Epithelial cell of esophagus (primary cell): ENCODE measurements at places on chromosomes 3 and 15.

DNA sequence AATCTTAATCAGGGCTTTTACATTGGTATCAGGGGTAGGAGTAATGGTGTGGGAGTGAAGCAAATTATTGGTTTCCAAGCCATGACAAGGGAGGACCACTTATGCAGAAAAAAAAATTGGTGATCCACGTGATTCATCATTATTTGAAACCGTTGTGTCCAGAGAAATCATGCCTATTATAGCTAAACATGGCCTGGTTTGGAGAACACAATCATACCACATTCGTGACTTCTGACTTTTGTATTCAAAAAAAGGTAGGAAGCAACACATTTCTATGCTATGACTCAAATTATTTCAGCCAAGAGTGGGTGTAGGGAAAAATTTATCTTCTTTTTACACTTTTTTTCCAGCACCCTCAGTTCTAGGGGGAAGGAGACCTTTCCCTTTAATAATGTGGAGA is 924.3 kb upstream of the GBE1 start:
- DNase-seq = no peak

- no peak for DNase-seq
Measured at GRCh38 chr3:29348316-29348715, 67.4 kb downstream of the RBMS3 start.

DNA sequence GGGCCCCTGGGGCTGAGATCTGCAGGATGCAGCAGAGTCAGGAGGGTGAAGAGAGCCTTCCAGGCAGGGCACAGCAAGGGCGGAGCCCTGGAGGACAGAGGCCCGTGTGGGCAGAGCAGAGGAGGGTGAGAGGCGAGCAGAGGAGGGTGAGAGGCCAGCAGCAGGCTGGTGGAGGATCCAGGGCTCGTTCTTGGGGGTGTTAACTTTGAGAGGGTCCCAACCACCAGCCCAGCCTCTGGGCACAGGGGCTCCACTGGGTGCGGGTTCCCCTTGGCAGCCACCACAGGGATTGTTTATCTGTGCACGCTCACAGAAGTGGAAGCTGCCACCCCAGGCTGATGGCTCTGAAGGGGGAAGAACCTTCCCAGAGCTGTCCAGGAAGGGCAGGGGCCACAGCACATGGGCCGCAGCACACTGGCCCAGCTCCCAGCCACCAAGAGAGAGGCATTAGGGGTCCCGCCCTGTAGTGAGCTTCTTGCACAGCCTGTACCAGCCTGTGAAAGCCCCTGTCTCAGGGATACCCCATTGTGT is 9.3 kb upstream of the PLXND1 start:
- DNase-seq = no peak

DNA sequence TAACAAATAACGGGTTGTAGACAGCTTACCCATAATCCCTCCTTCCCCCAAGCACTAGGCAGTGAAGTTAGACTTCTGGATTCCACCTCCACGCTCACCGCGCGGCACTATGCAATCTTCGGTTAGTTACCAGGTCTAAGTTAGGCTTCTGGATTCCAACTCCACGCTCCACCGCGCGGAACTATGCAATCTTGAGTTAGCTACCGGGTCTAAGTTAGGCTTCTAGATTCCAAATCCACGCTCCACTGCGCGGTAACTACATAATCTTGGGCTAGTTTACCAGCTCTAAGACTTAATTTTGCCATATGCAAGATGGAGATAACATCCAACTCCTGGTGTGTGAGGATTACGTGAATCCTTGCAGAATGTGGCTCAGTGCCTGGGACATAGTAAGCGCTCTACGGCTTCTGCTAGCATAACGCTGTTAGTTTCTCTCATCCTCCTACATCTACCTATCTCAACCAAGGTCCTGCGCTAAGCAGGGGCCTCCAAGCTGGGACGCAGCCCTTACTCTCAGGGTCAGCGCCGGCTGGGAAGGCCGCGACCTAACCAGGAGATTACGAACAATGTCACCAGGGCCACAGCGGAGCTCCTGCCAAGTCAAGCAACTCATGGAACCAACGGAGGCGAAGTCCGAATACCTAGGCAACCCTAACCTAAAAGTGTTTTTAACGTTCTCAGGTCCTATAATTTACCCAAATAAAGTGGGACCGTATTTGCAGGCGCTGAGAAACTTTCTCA is 497 bp upstream of the RPLP1 start:
- DNase-seq = peak; percentile 45

GRCh38 chr3:154188846-154189245 is 67.7 kb downstream of the ARHGEF26 start:
- no peak for DNase-seq

DNA sequence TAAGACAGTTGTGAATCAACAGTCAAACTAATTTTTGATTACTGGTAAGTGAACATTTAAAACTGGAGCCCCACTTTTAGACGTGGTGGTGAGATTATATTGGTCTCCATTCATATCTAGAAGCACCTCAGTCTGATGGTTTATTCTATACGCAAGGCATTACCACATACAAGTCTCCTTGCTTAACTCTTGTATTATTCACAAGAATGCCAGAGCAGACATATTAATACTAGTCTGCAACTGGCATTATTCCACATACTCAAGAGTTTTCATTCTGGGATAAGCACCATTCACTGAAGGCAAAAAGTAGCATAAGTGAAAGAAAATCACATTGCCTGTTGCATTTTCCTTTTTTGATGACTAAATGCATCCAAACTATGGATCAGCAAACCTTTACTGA is 36.9 kb upstream of the MEIS2 start:
- DNase-seq = no peak

DNA sequence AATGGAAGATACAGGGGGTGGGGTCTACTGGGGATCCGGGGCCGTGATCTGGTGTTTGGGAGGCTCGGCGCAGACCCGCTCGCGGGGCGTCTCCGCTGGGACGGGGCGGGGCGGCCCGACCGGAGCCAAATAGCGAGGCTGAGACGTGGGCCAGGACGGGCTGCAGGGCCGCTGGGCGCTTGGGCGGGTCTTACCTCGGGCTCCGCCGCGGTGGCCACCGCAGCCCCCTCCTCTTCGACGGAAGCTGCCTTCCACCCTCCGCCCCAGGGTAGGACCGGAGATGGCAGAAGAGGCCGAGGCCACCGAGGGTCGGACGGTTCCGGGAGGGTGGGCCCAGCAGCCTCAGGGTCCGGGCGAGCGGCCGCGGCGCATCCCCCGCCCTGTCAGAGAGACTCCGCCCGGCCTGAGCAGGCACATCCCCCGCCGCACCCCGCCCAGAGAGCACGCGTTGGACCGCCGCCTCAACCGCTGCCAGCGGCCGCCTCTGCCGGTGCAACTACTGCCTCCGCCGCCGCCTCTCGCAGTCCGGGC is 399 bp downstream of the MYO9A start:
- DNase-seq = peak; percentile 83

GRCh38 chr3:155807823-155808222 is 1.7 kb upstream of the C3orf33 start:
- no peak for DNase-seq

DNA sequence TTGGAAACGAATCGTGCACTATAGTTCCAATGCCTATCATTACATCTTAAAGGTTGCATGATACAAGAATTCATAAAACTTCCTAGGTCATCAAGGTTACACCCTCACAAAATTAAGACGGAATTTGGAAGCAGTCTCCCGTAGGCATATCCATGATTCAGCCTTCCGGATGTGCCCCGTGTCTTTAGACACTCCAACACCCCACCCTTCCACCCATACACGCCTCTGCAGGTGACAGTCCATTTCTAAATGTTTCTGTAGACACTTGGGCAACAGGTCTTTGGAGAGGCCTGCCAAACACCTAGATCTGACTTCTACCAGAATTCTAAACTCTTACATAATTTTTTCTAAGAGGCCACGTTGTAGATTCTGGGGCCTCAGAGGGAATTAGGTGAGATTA is 49.8 kb downstream of the LDHAL6B start:
- no peak for DNase-seq

GRCh38 chr15:68776477-68777270 is 44.0 kb downstream of the ANP32A start:
- DNase-seq = no peak

- no peak for DNase-seq
Measured at GRCh38 chr3:192339214-192339613, 388.1 kb downstream of the FGF12 start.

DNA sequence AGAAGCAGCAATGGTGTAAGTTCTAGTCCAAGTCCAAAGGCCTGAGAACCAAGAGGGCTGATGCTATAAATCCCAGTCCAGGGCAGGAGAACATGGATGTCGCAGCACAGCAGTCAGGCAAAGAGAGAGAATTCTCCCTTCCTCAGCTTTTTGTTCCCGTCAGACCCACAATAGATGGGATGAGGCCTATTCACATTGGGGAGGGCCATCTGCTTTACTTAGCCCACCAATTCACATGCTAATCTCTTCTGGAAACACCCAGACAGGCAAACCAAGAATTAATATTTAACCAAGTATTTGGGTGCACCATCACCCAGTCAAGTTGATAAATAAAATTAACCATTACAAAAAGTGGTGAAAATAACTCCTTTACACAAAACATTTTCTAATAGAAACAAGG is 511.7 kb upstream of the UBE2E2 start:
- no peak for DNase-seq
